Activated CD4-positive, alpha-beta T cell treated with anti-CD3 and anti-CD28 coated beads, Interleukin-2, amount 50 U/mL, for 4 hours (primary cell): ENCODE measurements at places on chromosomes 4 and X.

GRCh38 chr4:163694385-163694784 lies 199.9 kb downstream of the TMA16 start:
- no peak for DNase-seq

GRCh38 chr4:71275570-71275969 lies 63.2 kb upstream of the SLC4A4 start:
- DNase-seq = no peak

- DNase-seq = no peak
These were observed 867.2 kb upstream of the GRID2 start for GRCh38 chr4:91436556-91436955.

DNA sequence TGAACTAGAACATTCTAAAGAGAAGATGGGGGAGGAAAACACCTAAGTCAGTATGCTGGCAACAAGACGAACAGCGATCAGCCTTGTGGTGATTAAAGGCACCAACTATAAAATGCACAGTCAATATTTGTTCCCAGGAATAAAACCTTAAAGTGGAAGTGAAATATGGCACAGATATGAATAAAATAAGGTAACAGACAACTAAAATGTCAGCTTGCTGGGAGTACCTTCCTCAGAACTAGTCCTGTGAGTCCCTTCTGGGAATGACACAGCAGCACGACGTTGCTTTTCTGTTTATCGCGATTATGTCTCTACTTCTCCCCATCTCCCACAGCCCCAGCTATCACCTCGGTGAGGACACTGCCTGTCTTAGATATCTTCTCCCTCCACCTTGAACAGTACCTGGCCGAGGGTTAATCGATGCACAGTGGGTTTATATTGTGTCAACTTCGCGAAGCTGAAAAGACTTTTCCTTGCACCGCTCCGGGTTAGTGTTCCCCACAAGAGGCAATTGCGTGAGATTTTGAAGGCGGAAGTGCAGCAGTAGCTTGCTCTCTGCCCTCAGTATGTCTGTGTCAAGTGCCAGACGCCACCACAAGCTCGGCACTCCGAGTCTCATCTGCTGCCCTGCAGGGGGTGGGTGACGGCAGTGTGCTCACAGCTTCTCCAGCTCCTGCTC lies 17.4 kb downstream of the MTNR1A start:
- no peak for DNase-seq

DNA sequence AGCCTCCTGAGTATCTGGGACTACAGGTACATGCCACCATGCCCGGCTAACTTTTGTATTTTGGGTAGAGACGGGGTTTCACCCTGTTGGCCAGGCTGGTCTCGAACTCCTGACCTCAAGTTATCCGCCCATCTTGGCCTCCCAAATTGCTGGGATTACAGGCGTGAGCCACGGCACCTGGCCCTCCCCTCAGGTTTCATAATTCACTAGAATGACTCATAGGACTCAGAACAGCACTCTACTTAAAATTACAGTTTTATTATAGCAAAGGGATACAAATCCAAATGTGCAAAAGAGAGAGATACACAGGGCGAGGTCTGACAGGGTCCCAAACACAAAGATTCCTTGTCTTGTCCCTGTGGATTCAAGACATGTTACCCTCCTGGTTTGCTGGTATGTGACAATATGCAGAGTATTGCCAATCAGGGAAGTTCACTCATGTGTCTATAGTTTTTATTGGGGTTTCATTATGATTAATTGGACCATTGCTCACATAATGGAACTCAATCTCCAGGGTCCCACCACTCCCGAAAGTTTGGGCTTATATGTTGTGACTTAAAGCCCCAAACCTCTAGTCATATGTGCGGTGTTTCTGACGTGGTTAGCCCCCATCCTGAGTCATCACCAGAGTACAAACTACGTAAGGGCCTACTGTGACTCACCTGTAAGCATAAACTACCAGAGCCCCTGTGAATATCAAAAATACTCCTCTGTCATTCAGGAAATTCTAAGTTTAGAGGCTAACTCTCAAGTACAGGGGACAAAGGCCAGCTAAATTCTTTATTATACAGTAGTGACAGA lies 5.2 kb downstream of the YIPF6 start:
- DNase-seq = peak; percentile 42

DNA sequence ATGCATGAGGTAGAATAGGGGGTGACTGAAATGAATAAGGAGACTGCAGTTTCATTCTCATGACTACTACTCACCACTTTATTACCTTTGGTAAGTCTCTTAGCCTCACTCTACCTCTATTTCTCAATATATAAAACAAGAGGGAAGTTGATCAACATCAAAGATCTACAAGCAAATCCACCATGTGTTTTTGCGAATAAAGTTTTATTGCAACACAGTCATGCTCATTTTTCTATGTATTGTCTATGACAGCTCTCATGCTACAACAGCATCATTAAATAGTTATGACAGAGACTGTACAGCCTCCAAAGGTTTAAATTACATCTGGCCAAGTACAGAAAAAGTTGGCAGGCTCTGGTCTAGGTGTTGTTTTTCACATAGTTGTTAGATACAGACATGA lies 72.6 kb upstream of the CPEB2 start:
- no peak for DNase-seq
